GM04503 (cell line): ENCODE measurements at places on chromosomes 12 and 14.

- DNase-seq = no peak
Measured at GRCh38 chr14:57736391-57736790, 129.5 kb downstream of the SLC35F4 start.

DNA sequence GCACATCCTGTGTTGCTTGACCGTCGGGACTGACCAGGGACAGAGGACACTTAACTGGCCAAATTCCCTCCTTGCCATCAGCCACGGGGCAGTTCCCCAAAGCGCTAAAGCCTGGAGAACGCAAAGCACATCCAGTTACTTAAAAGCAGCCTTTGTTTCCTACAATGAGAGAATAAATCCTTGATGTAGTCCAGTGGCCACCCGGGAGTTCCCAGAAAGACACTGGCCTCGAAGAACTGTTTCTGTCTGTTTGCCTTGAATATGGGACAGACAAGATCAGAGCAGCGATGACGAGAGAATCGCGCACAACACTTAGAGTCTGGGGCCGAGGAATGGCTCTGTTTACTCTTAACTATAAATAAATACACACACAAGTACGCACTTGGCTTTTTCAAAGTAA, 102.2 kb downstream of the TNFAIP2 start:
- DNase-seq = no peak

- no peak for DNase-seq
Measured at GRCh38 chr12:52561880-52562449, 9.0 kb upstream of the KRT71 start.

- DNase-seq = peak; percentile 81
Measured at GRCh38 chr12:91098941-91099340, 12.4 kb downstream of the LUM start.

- no peak for DNase-seq
Measured at GRCh38 chr14:53630336-53630735, 326.3 kb downstream of the BMP4 start.

DNA sequence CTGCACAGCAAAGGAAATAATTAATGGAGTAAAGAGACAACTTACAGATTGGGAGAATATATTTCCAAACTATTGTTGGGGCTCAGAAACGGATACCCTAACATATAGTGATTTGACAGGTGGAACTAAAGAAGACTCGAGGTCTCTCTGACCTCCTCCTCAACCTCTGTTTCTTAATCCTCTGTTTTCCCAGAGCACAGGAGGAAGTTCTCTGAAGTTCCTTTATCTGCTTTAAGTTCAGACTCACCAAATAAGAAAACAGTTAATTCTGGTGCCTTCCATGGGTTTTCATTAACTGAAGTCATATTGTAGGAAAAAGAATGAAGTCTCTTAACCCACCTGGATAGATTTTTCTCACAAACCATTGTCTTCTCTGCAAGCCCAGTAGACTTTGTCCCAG, 29.2 kb downstream of the CLEC2D start:
- DNase-seq = no peak
